SW 1271 (cell line): ENCODE measurements at places on chromosomes 7 and 10.

GRCh38 chr10:59063491-59063890 is 113.0 kb upstream of the PHYHIPL start:
- no peak for DNase-seq

DNA sequence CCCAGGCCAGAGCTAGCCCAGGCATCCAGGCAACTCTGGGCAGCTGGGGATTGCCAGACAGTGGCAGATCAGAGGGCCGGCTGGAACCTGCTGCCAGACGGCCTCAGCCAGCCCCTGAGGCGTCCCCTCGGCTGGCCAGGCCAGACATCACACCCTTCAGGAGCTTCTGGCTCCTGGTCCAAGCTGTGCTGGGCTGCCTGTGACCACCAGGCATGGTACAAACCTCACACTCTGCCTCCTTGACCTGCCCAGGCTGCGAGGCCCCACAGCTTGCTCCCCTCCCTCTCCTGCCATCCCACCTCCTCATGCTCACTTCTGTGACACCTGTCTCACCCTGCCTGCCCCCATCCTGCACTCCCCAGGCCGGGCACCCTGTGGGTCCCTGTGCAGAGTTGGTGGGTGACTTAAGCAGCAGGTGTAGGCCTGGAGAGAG is 5.7 kb downstream of the DEPP1 start:
- no peak for DNase-seq

DNA sequence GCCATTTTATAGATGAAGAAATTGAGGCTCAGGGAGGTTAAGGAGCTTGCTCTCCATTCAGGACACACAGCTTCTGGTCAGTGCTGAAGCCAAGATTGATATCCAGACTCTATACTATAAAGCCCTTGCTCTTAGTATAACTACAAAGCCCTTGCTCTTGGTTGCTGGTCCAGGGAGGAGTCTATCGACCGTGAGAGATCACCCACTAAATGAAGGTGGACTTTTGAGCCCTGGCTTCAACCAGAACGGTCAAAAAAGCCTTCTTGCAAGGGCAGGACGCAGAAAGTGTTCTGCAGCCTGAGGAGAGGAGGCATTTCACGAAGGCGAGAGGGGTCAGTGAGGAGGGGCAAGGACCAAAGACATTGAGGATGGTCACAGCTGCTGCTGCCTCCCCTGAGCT is 176.3 kb downstream of the CYP26A1 start:
- no peak for DNase-seq

DNA sequence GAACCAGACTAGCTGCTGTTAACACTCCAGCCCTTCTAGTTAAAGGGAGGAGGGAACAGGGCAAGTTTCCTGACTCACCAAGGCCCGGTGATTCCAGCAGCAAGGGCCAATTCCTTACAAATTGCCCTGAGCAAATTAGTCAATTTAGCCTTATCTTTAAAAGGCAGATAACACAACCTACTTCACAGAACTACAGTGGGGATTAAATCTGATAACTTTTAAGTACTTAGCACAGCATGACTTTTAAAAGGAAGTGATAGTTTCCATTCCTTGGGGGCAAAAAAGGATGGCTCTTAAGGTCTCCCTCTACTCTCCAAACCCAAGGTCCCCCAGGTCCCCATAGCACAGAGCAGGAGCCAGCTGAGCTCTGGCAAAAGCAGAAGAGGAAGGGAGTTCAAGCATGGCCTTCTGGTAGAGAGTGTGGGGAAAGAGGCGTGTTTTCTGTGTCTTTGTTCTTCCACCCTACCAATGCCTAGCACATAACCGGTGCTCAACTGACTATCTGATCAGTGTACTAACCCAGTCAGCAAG is 4.0 kb downstream of the CDCA7L start:
- DNase-seq, result no peak

GRCh38 chr10:16653224-16653623 is 131.5 kb upstream of the C1QL3 start:
- no peak for DNase-seq

DNA sequence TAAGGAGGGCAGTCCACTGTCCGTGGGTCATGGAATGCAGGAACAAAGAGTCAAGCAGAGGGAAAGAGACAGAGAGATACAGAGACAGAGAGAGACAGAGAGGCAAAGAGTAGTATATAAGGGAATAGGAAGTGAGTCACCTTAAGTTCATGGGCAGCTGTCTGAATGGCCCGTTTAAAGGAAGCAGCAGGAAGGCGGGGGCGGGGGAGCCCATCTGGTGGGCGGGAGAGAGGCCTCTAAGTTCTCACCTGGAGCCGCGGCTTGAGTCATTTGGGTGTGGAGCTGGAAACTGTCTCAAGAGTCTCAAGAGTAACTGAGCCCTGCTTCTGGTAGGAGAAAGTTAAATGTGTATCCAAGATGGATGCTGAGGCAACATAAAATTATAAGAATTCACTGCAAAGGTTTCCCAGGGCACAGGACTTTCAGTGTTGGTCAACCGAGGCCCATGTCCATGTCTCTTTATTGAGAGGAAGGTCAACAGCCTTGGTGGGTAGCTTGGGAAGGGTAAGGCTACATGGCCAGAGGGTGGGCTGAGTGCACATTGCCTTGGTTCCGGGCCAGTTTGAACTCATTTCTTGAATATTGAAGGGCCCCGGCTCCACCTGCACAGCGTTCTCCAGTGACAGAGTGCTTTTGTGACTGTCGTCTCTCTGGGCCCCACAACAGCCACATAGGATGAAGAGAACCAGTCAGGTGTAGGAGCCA is 85.5 kb upstream of the CACUL1 start:
- no peak for DNase-seq

GRCh38 chr10:58842860-58843376 is 330.2 kb downstream of the BICC1 start:
- no peak for DNase-seq

- DNase-seq, result no peak
Measured at GRCh38 chr7:2012981-2013380, 219.8 kb downstream of the MAD1L1 start.

- no peak for DNase-seq
Measured at GRCh38 chr7:56287429-56288138, 171.4 kb upstream of the NUPR2 start.

GRCh38 chr7:141359740-141360415 is 191.3 kb upstream of the AGK start:
- DNase-seq, result no peak

- DNase-seq, result no peak
Measured at GRCh38 chr7:96179341-96179740, 142.6 kb downstream of the SLC25A13 start.

- no peak for DNase-seq
Measured at GRCh38 chr10:129771576-129771975, 192.5 kb downstream of the EBF3 start.
